Left ventricle myocardium inferior (tissue), 1 donor: ENCODE measurements at places on chromosomes 6 and 20.

GRCh38 chr6:39790772-39791171, 1.4 kb upstream of the DAAM2 start:
- no peak for DNase-seq
- peaks cover 35% of the 10 kb centered on the region for H3K4me1 ChIP-seq
- peaks cover 34% of the 10 kb centered on the region for H3K27me3 ChIP-seq
- H3K36me3 ChIP-seq = no peaks in the 10 kb centered on the region

GRCh38 chr6:137843211-137843610, 23.8 kb upstream of the TNFAIP3 start:
- H3K36me3 ChIP-seq = no peaks in the 10 kb centered on the region
- peaks cover 25% of the 10 kb centered on the region for H3K27me3 ChIP-seq
- no peaks in the 10 kb centered on the region for H3K4me1 ChIP-seq
- no peak for DNase-seq

DNA sequence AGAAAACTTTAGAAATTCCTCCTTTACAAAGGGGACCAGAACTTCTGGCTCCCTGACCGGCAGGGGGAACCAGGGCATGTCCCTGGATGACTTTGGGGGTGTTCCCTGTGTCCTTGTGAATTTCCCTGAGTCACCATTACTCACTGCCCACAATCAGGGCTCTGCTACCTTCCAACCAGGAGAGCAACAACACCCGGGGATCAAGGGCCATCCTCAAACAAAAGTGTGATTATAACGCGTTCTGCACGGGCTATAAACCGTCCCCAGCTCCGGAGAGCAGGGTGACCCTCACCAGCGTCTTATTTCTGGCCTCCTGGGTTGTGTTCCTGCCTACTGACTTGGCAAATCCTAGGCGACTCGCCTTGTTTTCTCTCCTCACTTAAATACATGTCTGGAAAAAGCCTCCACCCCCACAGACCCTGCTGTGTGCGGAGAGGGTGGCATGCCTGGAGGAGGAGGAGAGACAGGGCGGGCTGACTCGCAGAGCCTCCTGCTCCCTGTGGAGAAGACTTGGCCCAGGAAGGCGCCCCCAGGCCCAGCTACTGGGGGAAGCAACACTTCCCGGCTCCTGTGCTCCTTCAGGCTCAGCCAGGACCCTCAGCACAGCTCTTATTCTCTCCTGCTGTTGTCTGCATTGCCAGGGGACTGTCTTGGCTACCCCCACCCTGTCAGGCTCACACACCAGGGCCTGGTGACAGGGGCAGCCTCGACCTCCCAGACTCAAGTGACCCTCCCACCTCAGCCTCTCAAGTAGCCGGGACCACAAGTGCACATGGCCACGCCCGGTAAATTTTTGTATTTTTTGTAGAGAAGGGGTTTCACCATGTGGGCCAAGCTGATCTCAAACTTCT, 54.1 kb downstream of the FGD2 start:
- no peaks in the 10 kb centered on the region for H3K36me3 ChIP-seq
- peak; percentile 61 for DNase-seq
- H3K4me1 ChIP-seq = peaks cover 26% of the 10 kb centered on the region

- H3K27me3 ChIP-seq = no peaks in the 10 kb centered on the region
- no peaks in the 10 kb centered on the region for H3K4me1 ChIP-seq
- no peak overlapping the region for H3K27ac ChIP-seq
Measured at GRCh38 chr6:4486568-4487315, 289.5 kb upstream of the CDYL start.

- H3K27ac ChIP-seq = no peak overlapping the region
- peaks cover 13% of the 10 kb centered on the region for H3K27me3 ChIP-seq
- peaks cover 6% of the 10 kb centered on the region for H3K36me3 ChIP-seq
- no peaks in the 10 kb centered on the region for H3K4me1 ChIP-seq
Measured at GRCh38 chr6:169232507-169232931, 21.1 kb downstream of the THBS2 start.

DNA sequence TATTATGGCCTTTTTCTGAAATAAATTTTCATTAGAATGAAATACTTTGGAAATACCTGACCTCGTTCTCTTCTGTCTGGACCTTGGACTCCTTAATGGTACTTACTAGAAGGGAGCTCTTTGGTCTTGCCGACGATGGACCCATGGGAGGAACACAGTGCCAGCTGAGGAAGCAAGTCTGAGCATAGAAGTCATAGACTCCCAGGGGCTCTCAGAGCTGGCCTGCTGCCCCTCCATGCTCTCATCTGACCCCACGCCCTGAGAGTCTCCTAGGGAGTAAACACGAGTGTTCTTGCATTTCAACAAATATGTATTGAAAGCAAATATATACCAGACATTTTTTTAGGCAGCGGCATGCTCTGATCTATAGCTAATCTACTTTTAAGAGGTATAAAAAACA, 87.8 kb downstream of the PLEKHG1 start:
- no peaks in the 10 kb centered on the region for H3K27me3 ChIP-seq
- DNase-seq = peak; percentile 80
- H3K36me3 ChIP-seq = no peaks in the 10 kb centered on the region

DNA sequence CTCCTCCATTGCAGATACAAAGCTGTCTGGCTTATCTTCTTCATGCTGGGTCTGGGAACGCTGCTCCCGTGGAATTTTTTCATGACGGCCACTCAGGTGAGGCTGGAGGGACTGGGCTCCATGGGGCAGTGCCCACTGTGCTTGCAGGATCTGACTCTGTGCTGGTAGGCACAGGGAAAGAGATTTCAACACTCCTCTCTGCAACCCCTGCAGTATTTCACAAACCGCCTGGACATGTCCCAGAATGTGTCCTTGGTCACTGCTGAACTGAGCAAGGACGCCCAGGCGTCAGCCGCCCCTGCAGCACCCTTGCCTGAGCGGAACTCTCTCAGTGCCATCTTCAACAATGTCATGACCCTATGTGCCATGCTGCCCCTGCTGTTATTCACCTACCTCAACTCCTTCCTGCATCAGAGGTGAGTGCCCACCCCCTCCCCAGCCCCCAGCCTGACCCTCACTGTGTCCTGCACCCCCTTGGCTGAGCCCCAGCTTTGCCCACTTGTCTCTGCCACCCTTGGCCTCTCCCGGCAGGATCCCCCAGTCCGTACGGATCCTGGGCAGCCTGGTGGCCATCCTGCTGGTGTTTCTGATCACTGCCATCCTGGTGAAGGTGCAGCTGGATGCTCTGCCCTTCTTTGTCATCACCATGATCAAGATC, 6.1 kb downstream of the SLC29A1 start:
- H3K4me1 ChIP-seq = peaks cover 99% of the 10 kb centered on the region
- H3K27ac ChIP-seq = peak overlapping the region; percentile 98
- peak; percentile 66 for DNase-seq
- no peaks in the 10 kb centered on the region for H3K27me3 ChIP-seq

- no peak overlapping the region for H3K4me3 ChIP-seq
- H3K36me3 ChIP-seq = no peaks in the 10 kb centered on the region
- DNase-seq = no peak
Measured at GRCh38 chr20:10094566-10095173, 59.9 kb downstream of the ANKEF1 start.

DNA sequence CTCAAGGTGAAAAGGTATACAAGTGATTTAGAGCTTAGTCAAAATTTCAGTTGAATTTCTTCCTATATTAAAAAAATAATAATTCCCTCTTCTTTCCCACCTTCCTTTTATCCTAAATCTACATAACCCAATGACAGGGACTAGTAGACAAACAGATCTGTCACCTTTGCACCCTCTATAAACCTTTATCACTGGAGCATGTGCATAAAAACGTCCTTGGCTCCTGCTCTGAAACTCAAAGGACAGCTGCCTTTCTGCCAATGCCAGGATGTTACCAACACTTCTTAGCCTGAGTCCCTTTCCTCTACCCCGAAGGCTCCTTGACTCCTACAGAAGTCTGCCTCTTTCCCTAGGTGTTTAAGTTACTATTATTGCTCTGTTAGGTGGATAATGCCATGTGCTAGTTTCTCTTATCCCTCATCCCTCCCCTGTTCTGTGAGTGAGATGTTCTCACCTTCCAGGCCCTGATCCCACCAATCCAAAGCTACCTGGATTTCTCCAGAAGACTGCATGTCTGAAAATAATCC, 4.3 kb downstream of the CLVS2 start:
- no peak for DNase-seq
- no peak overlapping the region for H3K4me3 ChIP-seq
- peaks cover 12% of the 10 kb centered on the region for H3K4me1 ChIP-seq
- H3K36me3 ChIP-seq = no peaks in the 10 kb centered on the region
- H3K27me3 ChIP-seq = peaks cover 53% of the 10 kb centered on the region

- peaks cover 54% of the 10 kb centered on the region for H3K4me1 ChIP-seq
- no peak overlapping the region for H3K4me3 ChIP-seq
- H3K27me3 ChIP-seq = no peaks in the 10 kb centered on the region
- no peak for DNase-seq
Measured at GRCh38 chr20:34055290-34055689, 56.8 kb downstream of the EIF2S2 start.

- H3K4me1 ChIP-seq = peaks cover 8% of the 10 kb centered on the region
- H3K36me3 ChIP-seq = no peaks in the 10 kb centered on the region
- no peak overlapping the region for H3K27ac ChIP-seq
- H3K4me3 ChIP-seq = no peak overlapping the region
- peaks cover 100% of the 10 kb centered on the region for H3K27me3 ChIP-seq
- DNase-seq = no peak
Measured at GRCh38 chr6:27546522-27546921, 73.6 kb upstream of the ZNF184 start.

DNA sequence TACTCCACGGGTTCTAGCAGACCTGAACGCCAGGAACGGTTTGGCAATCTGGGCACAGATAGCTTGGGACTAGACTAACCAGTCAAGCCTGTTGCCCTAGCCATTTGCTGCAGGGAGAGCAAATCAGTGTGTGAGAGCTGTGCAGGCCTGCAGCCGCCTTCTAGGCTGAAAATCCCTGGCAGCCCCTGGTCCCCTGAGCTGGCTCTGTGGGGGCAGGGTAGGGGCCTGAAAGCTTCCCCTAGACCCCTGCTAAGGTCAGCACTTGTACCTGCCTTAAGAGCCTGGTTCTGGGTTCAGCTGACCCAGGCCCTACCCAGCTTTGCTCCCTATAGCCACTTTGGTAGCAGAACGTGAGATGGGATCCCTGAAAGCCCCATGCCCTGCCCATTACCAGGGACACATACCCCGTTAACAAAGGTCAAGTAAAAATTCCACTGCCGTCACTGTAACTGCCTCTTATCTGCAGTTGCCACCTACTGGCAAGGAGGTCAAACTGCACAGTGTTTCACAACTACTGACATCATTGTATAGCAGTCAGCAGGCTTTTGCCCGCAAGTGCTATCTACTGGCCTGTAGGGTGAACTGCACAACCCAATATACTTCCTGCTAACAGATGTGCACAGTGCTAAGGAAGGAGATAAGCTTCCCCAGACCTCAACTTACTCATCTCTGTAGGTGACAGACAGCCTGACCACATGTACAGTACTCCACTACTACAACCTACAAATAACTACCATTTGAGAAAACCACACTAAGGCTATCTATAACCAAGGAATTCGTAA, 95.1 kb upstream of the OLIG3 start:
- no peak for DNase-seq
- H3K36me3 ChIP-seq = no peaks in the 10 kb centered on the region
- H3K27ac ChIP-seq = no peak overlapping the region
- H3K27me3 ChIP-seq = peaks cover 38% of the 10 kb centered on the region

DNA sequence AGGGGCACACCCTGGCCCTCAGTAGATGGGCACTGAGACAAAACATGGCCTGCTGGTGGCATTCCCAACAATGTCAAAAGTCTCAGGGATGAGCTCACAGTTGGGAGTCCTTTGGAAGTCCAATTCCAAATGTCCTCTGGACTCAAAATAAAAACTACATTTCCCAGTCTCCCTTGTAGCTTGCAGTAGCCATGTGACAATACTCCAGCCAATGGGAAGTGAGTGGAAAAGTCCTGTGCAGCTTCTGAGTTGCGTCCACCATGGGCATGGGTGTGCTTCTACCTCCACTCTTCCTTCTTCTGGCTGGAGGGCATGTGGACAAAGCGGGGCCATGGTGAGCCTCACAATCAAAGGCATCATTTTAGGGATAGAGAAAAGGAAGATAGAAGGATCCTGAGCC, 5.8 kb upstream of the ADAM33 start:
- no peaks in the 10 kb centered on the region for H3K36me3 ChIP-seq
- no peak overlapping the region for H3K4me3 ChIP-seq
- peaks cover 11% of the 10 kb centered on the region for H3K27me3 ChIP-seq

GRCh38 chr20:3744037-3744436, 11.6 kb downstream of the HSPA12B start:
- peaks cover 27% of the 10 kb centered on the region for H3K27me3 ChIP-seq
- peaks cover 52% of the 10 kb centered on the region for H3K4me1 ChIP-seq
- peak overlapping the region; percentile 35 for H3K4me3 ChIP-seq
- no peak for DNase-seq
- H3K36me3 ChIP-seq = peaks cover 46% of the 10 kb centered on the region
- H3K27ac ChIP-seq = peak overlapping the region; percentile 67

DNA sequence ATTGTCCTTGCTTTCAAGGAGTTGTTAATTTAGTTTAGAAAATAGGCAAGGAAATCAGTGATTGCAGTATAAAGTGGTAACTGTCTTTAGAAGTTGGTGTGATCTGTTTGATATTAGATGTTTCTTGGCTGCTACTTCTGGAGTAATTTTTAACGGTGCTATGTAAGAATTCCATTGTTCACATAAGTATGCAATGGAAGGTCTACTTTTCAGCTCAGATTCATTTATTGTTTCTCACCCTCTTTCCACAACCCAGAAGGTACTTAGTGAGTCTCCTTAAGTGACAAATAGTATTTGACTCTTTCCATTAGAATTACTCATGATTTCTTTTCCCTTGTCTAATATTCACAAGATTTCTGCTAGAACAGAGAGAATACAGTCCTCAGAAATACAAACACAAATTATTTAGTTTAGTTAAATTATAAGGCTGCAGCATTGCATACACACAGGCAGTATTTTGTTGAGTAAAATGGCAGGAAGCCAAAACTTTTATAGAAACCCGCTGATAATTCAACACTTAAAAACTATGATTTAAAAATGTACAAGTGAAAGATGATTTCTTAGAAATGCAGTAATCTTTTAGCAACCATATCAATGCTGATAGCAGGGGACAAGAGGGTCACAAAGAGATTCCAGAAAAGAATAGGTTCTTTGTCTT, 554.3 kb downstream of the CD109 start:
- no peaks in the 10 kb centered on the region for H3K36me3 ChIP-seq
- no peak for DNase-seq
- H3K4me1 ChIP-seq = peaks cover 9% of the 10 kb centered on the region
- no peaks in the 10 kb centered on the region for H3K27me3 ChIP-seq

GRCh38 chr6:10552270-10552810, 31.2 kb downstream of the GCNT2 start:
- no peaks in the 10 kb centered on the region for H3K27me3 ChIP-seq
- DNase-seq = no peak
- H3K4me1 ChIP-seq = peaks cover 55% of the 10 kb centered on the region
- no peak overlapping the region for H3K4me3 ChIP-seq

- H3K4me3 ChIP-seq = no peak overlapping the region
- H3K36me3 ChIP-seq = no peaks in the 10 kb centered on the region
- no peak for DNase-seq
- H3K27me3 ChIP-seq = no peaks in the 10 kb centered on the region
- no peak overlapping the region for H3K27ac ChIP-seq
Measured at GRCh38 chr6:14381829-14382677, 264.5 kb downstream of the CD83 start.
